ENCODE measurements at places on chromosomes 1 and 21.

DNA sequence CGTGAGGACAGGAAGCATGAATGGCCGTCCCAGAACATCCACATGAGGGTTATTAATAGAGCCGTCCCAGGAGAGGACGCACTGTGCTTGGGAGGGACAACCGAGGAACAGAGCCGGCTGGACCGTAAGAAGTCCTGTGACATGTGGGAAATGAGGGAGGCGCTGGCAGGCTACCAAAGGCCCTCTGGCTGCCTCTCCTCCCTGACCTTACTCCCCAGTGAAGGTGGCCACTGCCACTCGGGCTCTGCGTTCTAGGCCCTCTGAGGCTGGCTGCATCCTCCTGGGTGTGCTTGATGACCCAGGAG, 15.5 kb upstream of the NPPB start:
- DNase-seq = no peak

DNA sequence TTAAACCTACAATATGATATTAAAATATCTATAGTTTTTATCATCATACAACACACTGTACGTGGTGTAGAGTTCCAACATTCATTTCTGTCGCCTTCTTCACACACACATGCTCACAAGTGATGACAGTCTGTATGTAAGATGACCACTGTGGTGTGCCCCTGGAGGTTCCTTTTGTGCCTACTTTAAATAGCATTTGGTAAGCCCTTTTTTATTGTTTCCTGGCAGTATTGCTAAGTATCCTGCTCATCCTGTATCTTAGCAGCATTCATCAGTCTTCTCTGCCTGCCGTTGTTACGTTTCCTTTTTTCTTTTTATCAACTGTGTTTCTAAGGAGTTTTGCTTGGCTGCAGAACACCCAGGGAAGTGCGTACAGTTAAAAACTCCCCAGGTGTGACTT, 231.4 kb downstream of the CHRM3 start:
- DNase-seq = no peak

DNA sequence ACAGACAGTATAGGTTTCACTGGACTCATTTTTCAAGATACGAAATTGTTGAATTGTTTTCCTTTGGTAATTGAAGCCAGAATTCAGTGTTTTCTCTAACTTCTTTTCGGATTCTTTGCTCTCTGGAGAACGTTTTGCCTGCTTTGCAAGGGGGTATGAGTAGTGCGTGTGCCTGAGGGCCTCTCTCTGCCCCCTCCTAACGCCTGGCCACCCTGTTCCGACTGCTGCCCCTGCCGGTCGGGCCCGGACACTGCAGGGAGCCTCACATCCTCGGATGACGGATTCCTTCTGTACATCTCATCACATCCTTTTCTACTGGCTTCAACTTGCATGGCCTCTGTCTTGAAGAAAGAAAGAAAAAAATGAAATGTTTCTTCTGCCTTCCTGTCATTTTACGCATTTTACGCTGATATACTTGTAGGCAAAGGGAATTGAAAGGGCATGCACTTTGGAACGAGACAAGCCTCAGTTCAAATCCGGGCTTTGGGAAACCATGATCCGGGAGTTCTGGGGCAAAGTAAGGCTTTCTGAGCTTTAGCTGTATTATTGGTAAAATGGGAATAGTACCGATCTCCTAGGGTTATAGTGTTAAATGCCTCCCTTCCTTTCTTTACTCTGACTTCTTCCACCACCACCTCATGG, 65.1 kb downstream of the DISC1 start:
- no peak for DNase-seq

DNA sequence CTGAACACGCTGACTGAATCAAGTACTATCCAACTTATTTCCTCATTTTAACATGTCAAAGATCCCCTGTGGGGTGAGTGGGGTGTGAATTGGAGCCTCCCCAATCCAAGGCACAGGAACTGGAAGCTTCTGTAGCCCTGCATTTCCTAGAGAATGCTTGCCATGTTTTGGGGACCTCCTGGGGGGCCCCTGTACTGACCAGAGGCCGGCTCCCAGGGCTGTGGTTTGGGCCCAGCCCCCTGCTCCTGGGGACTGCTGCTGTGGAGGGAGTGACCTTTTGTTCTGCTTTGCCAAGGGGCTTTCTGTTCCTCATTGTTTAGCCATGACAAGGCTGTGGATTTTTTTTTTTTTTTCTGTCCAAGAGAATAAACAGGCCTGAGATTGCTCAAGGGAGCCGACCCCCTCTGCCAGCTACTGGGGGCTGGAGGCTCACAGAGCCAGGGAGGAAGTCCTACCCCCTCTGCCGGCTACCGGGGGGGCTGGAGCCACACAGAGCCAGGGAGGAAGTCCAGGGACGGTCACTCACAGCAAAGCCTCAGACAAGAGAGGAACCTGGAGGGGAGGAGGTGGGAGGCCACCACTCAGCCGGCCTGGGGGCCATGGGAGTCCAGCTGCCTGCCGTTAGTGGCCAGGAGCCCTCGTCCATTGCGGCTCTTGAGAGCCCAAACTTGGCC, 17.4 kb downstream of the TNFRSF1B start:
- no peak for DNase-seq

DNA sequence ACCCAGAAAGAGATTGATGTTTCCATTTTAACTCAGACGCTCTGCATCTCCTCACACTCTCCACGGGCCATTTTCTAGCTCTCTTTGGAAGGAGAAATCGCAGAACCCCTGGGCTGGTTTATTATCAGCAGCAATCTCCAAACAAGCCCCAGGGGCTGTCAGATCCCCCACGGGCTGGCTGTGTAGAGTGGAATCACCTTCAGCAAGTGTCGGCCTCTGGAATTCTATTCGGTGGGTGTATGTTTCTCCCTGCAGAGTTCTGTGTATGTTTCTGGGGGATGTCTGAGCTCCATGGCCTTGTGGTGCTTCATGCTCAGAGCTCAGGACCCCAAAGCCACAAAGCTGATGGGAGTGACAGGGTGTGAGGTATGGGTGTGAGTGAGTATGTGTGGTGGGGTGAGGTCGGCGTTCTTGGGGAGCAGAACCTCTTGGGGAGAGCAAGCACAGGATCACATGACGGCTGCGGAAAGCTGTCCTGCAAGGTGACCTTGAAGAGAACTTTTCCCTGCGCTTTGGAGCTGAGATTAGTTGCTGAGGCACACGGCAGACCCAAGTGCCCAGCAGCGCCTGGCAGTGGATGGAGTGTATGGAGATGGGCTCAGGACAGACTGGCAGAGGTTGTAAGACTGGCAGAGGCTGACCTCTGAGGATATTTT, 489 bp downstream of the ACOT11 start:
- DNase-seq = no peak

- no peak for DNase-seq
These were observed 50.4 kb downstream of the ADAMTS1 start for GRCh38 chr21:26794597-26795411.

DNA sequence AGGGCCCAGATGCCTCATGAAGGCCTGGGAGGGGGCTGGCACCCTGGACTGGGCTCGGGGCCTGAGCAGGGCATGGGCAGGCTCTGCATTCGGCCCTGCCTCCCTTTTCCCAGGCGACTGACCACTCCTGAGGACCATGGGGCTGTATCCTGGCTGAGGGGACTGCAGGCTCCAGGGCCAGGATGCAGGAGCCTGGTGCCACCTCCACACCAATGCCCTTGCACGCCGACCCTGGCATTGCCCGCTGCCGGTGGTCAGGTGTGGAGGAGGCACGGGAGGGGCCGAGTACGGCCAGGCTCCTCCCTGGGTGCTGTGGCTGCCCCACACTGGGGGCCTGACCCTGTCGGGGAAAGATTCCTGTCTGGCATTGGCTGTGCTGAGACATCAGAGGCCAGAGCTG, 128.9 kb downstream of the SIK1 start:
- DNase-seq = no peak

DNA sequence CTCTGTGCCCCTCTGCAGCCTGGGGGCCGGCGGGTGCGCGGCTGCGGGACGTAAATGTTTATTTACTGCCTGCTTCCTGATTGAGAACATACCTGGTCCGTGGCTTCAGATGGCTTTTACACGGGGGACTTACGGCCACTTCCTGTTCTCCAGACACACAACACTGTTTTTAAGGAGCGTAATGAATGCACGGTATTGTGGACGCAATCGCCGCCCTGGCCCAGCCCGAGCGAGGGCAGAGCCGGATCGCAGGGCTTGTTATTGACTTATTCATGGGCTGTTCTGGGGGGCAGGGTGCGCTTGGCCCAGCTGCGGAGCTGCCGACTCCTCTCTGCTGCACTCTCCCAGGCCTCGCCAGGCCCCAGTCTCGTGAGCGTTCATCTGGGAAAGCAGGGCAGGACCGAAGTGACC, 52.8 kb upstream of the ACTRT2 start:
- no peak for DNase-seq

GRCh38 chr1:31745946-31746670, 18.0 kb downstream of the ADGRB2 start:
- no peak for DNase-seq

DNA sequence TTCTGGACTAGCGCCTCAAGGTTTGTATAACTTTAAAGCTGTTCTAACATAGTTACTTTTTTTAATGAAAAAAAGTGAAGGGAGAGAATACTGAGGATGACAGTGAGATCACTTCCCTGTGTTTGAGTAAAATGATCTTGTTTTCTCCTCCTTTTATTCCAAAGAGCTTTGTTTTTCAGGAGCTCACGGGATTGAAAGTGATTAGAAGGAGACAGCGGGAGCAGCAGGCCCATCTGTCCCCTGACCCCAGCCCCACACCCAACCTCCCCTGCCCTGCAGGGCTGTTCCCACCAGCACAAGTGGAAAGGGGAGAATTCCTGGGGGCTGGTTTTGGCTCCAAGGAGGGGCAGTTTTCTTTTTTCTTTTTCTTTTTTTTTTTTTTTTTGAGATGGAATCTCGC, 2.1 kb upstream of the DNMT3L start:
- no peak for DNase-seq

DNA sequence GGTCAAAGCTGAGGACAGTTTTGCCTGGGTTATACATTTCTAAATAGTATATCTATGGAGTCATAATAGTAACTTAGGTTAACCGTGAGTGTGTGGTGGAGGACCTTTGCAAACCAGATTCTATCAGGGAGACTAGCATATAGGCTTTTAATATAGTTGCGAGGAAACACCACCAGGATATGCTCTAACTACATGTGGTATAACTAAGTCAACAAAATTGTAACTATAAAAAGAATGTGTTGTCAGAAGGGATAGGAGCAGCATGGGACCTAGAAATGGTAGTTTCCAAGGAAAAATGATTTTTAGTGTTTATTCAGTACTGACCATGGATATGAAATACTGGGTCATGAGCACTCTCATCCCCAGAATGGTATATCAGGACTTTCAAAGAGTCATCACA, 338.1 kb downstream of the TGFB2 start:
- no peak for DNase-seq

DNA sequence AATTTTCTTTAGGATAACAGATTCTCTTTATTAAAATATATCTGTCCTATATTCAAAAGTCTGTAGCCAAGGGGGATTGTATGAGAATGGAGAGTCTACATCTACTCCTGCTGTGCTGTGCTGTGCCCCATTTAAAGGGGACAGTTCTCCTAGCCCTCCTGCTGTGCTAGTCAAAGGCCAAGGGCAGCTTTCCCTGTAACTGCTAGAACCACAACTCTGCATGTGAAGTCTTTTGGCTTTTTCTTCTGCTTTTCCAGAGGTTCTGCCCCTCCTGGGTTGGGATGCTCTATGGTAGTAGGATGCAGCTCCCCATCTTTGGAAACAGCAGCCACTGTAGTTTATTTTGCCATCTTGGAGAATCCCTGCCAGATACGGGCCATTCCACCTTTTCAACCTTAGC, 197.5 kb upstream of the JUN start:
- DNase-seq = no peak

GRCh38 chr1:163796394-163796821, 474.7 kb downstream of the NUF2 start:
- DNase-seq = no peak

GRCh38 chr1:231000639-231001038, 21.7 kb downstream of the ARV1 start:
- no peak for DNase-seq

Measured in H54 (cell line).